ENCODE measurements at places on chromosomes 1 and 21.
A peak's percentile ranks its signal among the peaks of the same experiment; 100 is the strongest.

DNA sequence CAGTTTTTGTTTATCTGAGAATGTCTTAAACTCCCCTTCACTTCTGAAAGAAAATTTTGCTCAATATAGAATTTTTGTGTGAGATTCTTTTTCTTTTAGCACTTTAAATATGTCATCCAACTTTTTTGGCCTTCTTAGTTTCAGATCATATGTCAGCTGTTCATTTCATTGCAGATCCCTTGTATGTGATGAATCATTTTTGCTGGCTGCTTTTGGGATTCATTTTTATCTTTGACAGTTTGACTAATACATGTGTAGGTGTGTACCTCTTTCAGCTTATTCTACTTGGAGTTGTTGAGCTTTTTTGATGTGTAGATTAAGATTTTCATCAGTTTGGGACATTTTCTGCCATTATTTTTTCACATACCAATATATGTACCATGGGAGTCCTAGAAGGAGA lies 156.8 kb downstream of the FASLG start:
- no peak for DNase-seq

GRCh38 chr1:153769221-153769620 lies 6.0 kb upstream of the SLC27A3 start:
- DNase-seq, result no peak

DNA sequence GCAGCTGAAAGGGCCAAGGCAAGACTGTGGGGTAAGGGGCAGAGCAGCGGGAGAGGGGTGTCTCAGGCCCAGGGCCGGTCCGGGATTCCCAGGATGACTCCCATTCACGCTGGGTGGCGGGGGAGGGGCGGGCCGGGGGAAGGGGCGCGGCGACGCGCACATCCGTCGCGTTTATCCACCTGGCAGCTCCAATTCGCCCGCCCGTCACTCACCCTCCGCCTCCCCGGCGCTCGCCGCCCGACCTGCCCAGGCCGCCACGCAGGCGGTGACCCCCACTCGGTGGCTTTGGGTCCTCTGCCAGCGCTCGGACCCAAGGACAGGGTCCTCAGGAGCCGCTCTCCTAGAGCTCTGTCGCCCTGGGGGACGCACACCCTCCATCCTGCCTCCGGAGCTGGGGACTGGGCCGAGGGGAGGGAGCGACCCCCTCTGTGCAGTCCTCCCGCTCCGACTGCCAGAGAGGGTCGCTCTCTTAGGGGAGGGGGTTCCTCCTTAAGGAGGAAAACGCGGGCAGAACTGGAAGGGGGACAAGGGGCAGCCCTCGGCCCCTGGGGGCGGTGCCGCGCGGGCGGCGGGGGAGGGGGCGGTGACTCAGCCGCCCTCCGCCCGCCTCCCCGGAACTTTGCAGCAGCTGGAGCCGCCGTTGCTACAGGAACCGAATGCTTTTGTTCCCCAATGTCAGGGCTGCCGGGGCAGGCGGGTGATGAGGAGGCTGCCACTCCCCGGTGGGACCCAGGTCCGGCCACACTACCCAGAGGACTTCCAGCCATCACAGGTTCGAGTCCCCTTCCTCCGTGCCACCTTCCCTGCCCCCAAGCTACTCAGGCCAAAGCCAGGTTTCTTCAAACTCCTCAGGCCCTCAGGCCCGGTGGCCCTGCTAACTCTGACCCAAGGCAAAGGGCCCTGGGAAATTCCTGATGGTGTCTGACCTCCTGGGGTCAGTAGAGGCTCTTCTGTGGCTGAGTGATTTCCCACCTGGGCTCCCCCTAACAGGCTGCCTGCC lies 3.4 kb downstream of the ADGRB2 start:
- peak; percentile 78 for DNase-seq

GRCh38 chr1:111471012-111471411 lies 2.8 kb upstream of the C1orf162 start:
- DNase-seq, result peak; percentile 88

GRCh38 chr1:8976896-8977450 lies 31.3 kb downstream of the CA6 start:
- no peak for DNase-seq

- no peak for DNase-seq
Measured at GRCh38 chr1:23581219-23581618, 21.9 kb upstream of the ID3 start.

All from activated naive CD4-positive, alpha-beta T cell treated with anti-CD3 and anti-CD28 coated beads for 36 hours (primary cell).